WTC11 (cell line): ENCODE measurements at places on chromosomes 11 and 22.
A peak's percentile ranks its signal among the peaks of the same experiment; 100 is the strongest.

DNA sequence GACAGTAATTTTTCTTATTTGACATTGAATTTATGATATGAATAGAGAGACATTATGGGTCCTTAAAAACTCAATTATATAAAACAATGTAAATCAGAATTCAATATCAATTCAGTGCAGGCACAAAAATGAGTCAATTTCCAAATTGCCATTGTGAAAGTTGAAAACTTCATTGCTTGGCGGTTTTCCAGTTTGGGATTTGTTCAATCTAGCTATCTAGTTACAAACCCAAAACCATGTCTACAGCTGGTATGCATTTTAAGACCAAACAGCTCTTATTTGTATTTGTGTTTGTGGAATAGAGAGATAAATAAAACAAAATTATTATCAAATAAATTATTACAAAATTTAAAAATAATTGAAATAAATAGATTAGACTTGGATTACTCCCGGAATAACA is 1206.6 kb upstream of the RAG2 start:
- H3K4me3 ChIP-seq: no peak overlapping the region
- no peak overlapping the region for H3K27ac ChIP-seq
- H3K4me1 ChIP-seq: no peaks in the 10 kb centered on the region
- peaks cover 35% of the 10 kb centered on the region for H3K36me3 ChIP-seq

GRCh38 chr11:77883775-77884174 is 62.8 kb downstream of the AAMDC start:
- H3K27me3 ChIP-seq: no peaks in the 10 kb centered on the region
- no peaks in the 10 kb centered on the region for H3K4me1 ChIP-seq
- no peak overlapping the region for H3K27ac ChIP-seq
- no peak overlapping the region for H3K4me3 ChIP-seq
- DNase-seq: no peak
- H3K36me3 ChIP-seq: peaks cover 27% of the 10 kb centered on the region

- H3K36me3 ChIP-seq: no peaks in the 10 kb centered on the region
- no peak overlapping the region for H3K4me3 ChIP-seq
- H3K27me3 ChIP-seq: no peaks in the 10 kb centered on the region; the same call in 1 of the 2 replicates
These were observed 81.3 kb downstream of the KIRREL3 start for GRCh38 chr11:126919147-126919823.

GRCh38 chr11:10462746-10463300 is 7.8 kb downstream of the AMPD3 start:
- peaks cover 19% of the 10 kb centered on the region for H3K4me1 ChIP-seq
- no peak overlapping the region for H3K27ac ChIP-seq
- DNase-seq: no peak
- H3K36me3 ChIP-seq: peaks cover 9% of the 10 kb centered on the region; the same call in 1 of the 2 replicates
- H3K4me3 ChIP-seq: no peak overlapping the region

- H3K4me3 ChIP-seq: no peak overlapping the region
- no peaks in the 10 kb centered on the region for H3K27me3 ChIP-seq
- H3K36me3 ChIP-seq: peaks cover 60% of the 10 kb centered on the region
- H3K27ac ChIP-seq: peak overlapping the region; percentile 90
These were observed 12.5 kb downstream of the L3MBTL2 start for GRCh38 chr22:41217553-41218157.

- H3K4me3 ChIP-seq: no peak overlapping the region
- no peaks in the 10 kb centered on the region for H3K27me3 ChIP-seq
- H3K36me3 ChIP-seq: peaks cover 79% of the 10 kb centered on the region
- DNase-seq: no peak
These were observed 24.1 kb upstream of the CDC42EP2 start for GRCh38 chr11:65290448-65291165.

- H3K4me3 ChIP-seq: no peak overlapping the region
- H3K27ac ChIP-seq: no peak overlapping the region
- peaks cover 55% of the 10 kb centered on the region for H3K27me3 ChIP-seq
- H3K4me1 ChIP-seq: peaks cover 10% of the 10 kb centered on the region
These were observed 4.2 kb upstream of the CHRDL2 start for GRCh38 chr11:74735365-74735928.

GRCh38 chr11:3194016-3194816 is 24.4 kb downstream of the MRGPRG start:
- no peak overlapping the region for H3K4me3 ChIP-seq
- peaks cover 25% of the 10 kb centered on the region for H3K4me1 ChIP-seq
- H3K27ac ChIP-seq: no peak overlapping the region
- H3K27me3 ChIP-seq: peaks cover 6% of the 10 kb centered on the region; the same call in 1 of the 2 replicates

DNA sequence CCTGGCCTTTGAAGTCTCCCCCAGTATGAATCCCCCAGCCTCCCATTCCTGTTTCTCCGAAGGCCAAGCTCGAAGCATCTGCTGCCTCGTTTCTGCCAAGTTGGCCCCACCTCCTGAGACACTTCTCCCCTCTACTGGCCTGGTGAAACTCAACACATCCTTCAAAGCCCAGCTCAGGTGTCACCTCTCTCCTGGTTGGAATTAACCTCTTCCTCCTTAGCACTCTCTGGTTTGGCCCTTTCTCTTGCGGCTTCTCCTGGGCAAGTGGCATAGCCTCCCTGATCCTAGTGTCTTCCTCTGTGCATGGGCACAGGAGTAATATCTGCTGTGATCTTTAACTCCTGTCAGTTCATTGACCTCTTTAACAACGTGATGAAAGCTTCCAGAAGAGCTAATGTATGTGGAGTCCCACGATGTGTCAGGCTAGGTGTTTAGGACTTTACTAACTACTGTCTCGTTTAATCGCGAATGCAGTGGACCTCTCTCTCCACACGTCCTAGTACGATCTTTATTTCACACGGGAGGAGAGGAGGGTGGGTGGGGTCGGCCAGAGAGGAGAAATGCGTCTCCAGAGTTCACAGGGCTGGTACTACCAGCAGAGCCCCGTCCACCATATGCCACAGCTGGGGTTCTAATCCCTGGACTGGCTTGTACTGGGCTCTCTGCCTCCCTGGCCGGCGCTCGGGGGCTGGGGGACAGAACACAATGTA is 826 bp upstream of the PTPRJ start:
- no peaks in the 10 kb centered on the region for H3K36me3 ChIP-seq
- peak overlapping the region; percentile 85 for H3K27ac ChIP-seq
- H3K4me3 ChIP-seq: peak overlapping the region; percentile 64
- H3K27me3 ChIP-seq: peaks cover 8% of the 10 kb centered on the region

- no peak overlapping the region for H3K27ac ChIP-seq
- peaks cover 22% of the 10 kb centered on the region for H3K4me1 ChIP-seq
- DNase-seq: peak; percentile 76
These were observed 28.6 kb upstream of the OR10G7 start for GRCh38 chr11:124069429-124070401.

- peak overlapping the region; percentile 100 for H3K27ac ChIP-seq
- H3K27me3 ChIP-seq: peaks cover 47% of the 10 kb centered on the region
- H3K36me3 ChIP-seq: no peaks in the 10 kb centered on the region
- peak; percentile 72 for DNase-seq
- peaks cover 43% of the 10 kb centered on the region for H3K4me1 ChIP-seq
- peak overlapping the region; percentile 94 for H3K4me3 ChIP-seq
These were observed 18.7 kb upstream of the BDNF start for GRCh38 chr11:27718863-27719545.

- H3K27me3 ChIP-seq: peaks cover 18% of the 10 kb centered on the region
- H3K27ac ChIP-seq: no peak overlapping the region
- no peak overlapping the region for H3K4me3 ChIP-seq
These were observed 328.7 kb upstream of the B3GAT1 start for GRCh38 chr11:134740590-134741261.

GRCh38 chr22:49751966-49752597 is 75.6 kb downstream of the BRD1 start:
- H3K4me3 ChIP-seq: no peak overlapping the region
- H3K36me3 ChIP-seq: peaks cover 6% of the 10 kb centered on the region
- no peak overlapping the region for H3K27ac ChIP-seq
- H3K4me1 ChIP-seq: 0 out of 2 replicates have a peak, but pooled peaks cover 3% of the 10 kb centered on the region
- DNase-seq: no peak
- H3K27me3 ChIP-seq: peaks cover 4% of the 10 kb centered on the region

- no peak for DNase-seq
- no peak overlapping the region for H3K4me3 ChIP-seq
- H3K27ac ChIP-seq: no peak overlapping the region
- peaks cover 3% of the 10 kb centered on the region; the same call in 1 of the 2 replicates for H3K4me1 ChIP-seq
- H3K27me3 ChIP-seq: no peaks in the 10 kb centered on the region
These were observed 125.8 kb upstream of the POU2AF2 start for GRCh38 chr11:111119751-111120150.

DNA sequence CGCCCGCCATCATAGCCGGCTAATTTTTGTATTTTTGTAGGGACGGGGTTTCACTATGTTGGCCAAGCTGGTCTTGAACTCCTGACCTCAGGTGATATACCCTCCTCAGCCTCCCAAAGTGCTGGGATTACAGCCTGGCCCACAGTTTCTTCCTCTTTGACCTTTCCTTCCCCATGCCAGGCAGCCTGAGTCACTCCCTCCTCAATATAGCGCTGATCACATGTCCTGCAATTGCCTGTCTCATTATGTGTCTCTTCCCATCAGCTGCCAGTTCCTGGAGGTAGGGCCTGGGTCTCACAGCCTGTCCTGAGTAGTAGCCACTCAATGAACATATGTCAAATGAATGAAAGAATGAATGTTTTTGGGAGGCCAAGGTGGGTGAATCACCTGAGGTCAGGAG is 43.0 kb upstream of the CCDC134 start:
- H3K36me3 ChIP-seq: no peaks in the 10 kb centered on the region
- H3K27me3 ChIP-seq: no peaks in the 10 kb centered on the region
- H3K27ac ChIP-seq: no peak overlapping the region
- peaks cover 14% of the 10 kb centered on the region for H3K4me1 ChIP-seq
- H3K4me3 ChIP-seq: no peak overlapping the region
- no peak for DNase-seq

DNA sequence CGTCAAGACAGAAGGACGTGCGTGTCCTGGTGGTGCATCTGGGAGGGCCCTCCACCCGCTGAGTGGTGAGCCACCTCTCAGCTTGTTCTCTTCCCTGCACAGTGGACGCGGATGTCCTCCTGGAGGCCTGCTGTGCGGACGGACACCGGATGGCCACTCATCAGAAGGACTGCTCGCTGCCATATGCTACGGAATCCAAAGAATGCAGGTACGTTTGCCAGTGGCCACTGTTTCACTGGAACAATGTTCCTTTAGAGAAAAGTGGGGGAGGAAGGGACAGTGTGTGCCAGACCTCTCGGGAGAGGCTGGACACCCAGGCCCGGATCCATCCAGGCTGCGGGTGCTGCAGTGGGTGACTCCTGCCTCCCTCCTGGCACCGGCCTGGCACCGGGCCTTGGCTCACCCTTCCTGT is 15.9 kb downstream of the FBLN1 start:
- peaks cover 34% of the 10 kb centered on the region for H3K4me1 ChIP-seq
- H3K27me3 ChIP-seq: no peaks in the 10 kb centered on the region
- peak overlapping the region; percentile 91 for H3K27ac ChIP-seq

GRCh38 chr11:103807806-103808205 is 228.6 kb upstream of the DDI1 start:
- H3K36me3 ChIP-seq: no peaks in the 10 kb centered on the region
- no peaks in the 10 kb centered on the region for H3K27me3 ChIP-seq
- peaks cover 16% of the 10 kb centered on the region for H3K4me1 ChIP-seq
- no peak overlapping the region for H3K4me3 ChIP-seq
- no peak for DNase-seq

GRCh38 chr11:102476069-102476468 is 23.5 kb upstream of the TMEM123 start:
- no peak overlapping the region for H3K4me3 ChIP-seq
- DNase-seq: no peak
- H3K27me3 ChIP-seq: no peaks in the 10 kb centered on the region
- H3K27ac ChIP-seq: no peak overlapping the region

DNA sequence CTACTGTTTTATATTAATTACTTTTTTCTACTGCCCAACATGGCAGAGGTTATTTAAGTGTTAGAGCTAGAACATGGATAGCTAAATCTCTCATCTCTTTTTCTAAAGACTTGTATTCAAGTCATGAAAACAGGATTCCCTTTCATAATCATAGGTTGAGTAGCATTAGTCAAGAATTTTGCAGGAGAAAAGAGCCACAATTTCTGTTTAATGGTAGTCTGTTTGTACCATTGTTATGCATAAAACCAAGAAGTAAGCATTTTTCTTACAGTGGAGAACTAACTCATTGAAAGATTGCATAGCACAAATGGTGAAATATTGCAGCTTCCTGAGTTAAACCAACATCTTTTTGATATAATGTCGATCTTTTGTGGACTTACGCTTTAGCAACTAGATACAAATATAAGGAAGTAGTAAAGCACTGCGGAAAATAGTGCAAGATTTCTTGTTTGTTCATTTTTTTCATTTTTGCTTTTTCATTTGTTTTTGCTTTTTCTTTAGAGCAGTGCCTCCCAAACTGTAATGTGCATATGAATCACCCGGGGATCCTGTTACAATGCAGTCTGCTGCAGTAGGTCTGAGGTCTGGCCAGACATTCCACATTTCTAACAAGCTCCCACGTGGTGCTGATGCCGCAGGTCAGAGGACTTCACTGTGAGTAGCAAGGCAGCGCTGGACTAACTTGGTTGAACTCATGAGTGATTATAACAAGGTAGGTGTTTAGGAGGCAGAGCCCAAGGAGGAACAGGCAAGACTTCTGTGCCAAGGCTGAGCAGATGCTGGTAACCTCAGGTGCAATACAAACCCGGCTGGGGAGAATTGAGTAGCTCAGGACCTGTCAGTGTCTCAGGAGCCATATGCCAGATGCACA is 4.6 kb downstream of the ETS1 start:
- no peaks in the 10 kb centered on the region for H3K27me3 ChIP-seq
- no peaks in the 10 kb centered on the region for H3K36me3 ChIP-seq
- peak overlapping the region; percentile 96 for H3K27ac ChIP-seq
- DNase-seq: peak; percentile 69

- DNase-seq: peak; percentile 12
- H3K36me3 ChIP-seq: no peaks in the 10 kb centered on the region
- no peak overlapping the region for H3K27ac ChIP-seq
- H3K27me3 ChIP-seq: no peaks in the 10 kb centered on the region
- H3K4me1 ChIP-seq: peaks cover 5% of the 10 kb centered on the region
- no peak overlapping the region for H3K4me3 ChIP-seq
These were observed 588.2 kb upstream of the TENM4 start for GRCh38 chr11:80028998-80029397.

GRCh38 chr11:103844327-103845215 is 191.9 kb upstream of the DDI1 start:
- peaks cover 10% of the 10 kb centered on the region for H3K4me1 ChIP-seq
- H3K27me3 ChIP-seq: no peaks in the 10 kb centered on the region
- H3K36me3 ChIP-seq: no peaks in the 10 kb centered on the region
- no peak overlapping the region for H3K27ac ChIP-seq

GRCh38 chr11:94715225-94715624 is 52.9 kb upstream of the AMOTL1 start:
- H3K27me3 ChIP-seq: no peaks in the 10 kb centered on the region
- H3K36me3 ChIP-seq: peaks cover 6% of the 10 kb centered on the region
- no peak overlapping the region for H3K27ac ChIP-seq
- H3K4me3 ChIP-seq: no peak overlapping the region

GRCh38 chr22:43704051-43704450 is 108.1 kb downstream of the EFCAB6 start:
- no peak for DNase-seq
- peaks cover 29% of the 10 kb centered on the region for H3K36me3 ChIP-seq
- H3K27ac ChIP-seq: no peak overlapping the region
- peaks cover 7% of the 10 kb centered on the region; the same call in 1 of the 2 replicates for H3K27me3 ChIP-seq
- H3K4me1 ChIP-seq: peaks cover 25% of the 10 kb centered on the region

- no peaks in the 10 kb centered on the region; the same call in 1 of the 2 replicates for H3K27me3 ChIP-seq
- no peak overlapping the region for H3K4me3 ChIP-seq
- no peak overlapping the region for H3K27ac ChIP-seq
- no peak for DNase-seq
These were observed 13.1 kb downstream of the GRIK4 start for GRCh38 chr11:120524536-120525085.
